ENCODE measurements at places on chromosomes 4 and X. TPM values are rescaled to one million over a fixed set of nuclear protein-coding genes. Genes with fewer than 3 reads are reported as not detected.

Gene NR3C2
- 15.6 TPM for total RNA-seq

Gene DGKK
- total RNA-seq: not detected

Gene TLR1
- total RNA-seq: 15.2 TPM

Gene DCAF8L2
- total RNA-seq: not detected

Gene ADH1B
- total RNA-seq: 906 TPM

Data from sigmoid colon (tissue), 7 donors.